ENCODE measurements at places on chromosomes 13 and 19.
A peak's percentile ranks its signal among the peaks of the same experiment; 100 is the strongest.

GRCh38 chr13:76019421-76020044 lies 383.4 kb downstream of the LMO7 start:
- peak; percentile 76 for DNase-seq

DNA sequence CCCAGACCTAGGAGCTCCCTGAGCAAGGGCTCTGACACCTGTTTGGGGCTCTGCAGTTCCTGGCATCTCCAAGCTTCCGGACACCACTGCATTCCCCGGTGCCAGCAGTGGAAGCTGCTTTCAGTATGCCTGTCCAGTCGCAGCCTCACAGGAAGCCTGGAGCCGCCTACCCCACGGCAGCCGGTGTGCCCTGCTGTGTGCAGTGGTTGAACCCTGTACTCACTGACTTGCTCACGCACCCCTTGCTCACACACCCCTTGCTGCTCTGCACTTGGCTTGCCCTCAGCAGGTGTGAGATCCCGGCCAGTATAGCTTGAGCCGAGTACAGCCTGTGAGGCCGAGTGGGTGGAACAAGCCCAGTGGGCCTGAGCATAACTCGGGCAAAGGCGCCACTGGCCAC lies 70.3 kb downstream of the PIBF1 start:
- DNase-seq, result no peak

DNA sequence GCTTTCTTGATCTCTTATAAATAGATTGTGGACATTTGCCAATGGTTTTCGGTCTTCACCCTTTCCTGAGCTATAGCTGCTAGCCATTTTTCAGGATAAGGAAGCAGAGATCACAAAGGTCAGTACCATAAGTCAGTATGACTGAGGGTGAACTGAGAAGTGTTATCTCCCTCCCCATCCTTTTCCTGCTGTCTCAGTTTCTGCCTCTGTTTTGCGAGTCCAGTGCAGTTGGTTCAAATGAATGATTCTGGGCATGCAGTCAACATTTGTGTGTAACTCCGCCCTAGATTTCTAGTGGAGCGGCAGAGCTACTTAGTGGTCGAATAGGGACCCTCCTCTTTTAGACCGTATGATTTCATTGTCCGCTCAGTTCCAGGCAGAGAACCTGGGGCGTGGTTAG lies 460.8 kb upstream of the ARGLU1 start:
- DNase-seq, result no peak

GRCh38 chr13:50191004-50191403 lies 175.8 kb downstream of the KCNRG start:
- DNase-seq, result no peak

DNA sequence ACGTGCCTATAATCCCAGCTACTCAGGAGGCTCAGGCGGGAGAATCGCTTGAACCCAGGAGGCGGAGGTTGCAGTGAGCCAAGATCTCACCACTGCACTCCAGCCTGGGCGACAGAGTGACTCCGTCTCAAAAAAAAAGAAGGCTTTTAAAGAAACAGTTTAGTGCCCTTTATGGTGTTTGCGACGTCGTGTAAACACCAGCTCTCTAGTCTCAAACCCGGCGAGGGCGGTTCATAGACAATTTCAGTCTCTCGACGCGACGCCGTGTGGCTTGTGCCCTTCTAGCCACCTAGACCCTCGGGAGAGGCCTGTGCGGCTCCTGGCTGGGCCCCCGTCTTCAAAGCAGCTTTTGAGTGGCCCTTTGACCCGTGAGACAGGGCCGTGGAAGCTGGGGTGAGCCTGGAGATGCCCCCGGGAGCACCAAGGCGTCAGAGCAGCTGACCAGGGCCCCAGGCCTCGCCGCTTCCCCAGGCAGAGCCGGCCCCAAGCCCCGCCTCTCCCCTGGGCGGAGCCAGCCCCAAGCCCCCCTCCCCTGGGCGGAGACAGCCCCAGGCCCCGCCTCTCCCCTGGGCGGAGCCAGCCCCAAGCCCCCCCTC lies 5.0 kb upstream of the MADCAM1 start:
- no peak for DNase-seq

DNA sequence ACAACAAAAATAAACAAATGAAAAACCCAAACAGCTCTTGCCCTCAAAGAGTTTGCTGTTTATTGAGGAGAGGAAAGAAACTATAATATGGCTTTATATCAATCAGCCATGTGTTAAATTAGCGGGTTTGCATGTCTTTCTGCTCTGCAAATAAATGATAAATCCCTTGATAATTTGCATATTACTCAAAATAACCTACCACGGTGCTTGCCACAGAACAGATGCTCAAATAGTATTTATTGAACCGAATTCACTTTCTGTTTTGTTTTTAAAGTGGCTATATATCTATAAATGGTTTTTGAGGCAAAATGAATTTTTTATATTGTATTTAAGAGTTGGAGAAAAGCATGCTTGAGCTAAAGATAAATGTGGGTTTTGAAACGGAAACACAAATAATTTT lies 428.1 kb downstream of the ITGBL1 start:
- DNase-seq, result no peak

- no peak for DNase-seq
Observed at GRCh38 chr13:25901460-25902376, 150.1 kb downstream of the SHISA2 start.

GRCh38 chr13:41465241-41465847 lies 8.0 kb downstream of the RGCC start:
- no peak for DNase-seq

DNA sequence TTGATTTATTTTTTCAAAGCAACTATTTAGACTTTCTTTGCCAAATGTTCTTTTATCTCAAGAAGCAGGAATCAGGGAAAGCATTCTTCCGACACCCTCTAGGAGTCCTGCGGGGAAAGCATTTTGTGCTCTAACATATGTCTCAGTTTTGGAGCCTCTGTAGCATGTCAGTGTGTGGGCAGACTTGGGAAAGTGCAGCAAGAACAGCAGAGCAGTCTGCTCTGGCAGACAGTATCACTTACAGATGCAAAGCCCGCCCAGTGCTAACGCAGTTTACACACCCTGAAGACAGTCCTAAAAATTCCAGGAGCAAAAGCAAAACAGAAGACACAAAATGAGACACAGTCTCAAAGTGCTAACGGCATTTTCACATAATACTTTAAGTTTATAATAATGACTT lies 393.5 kb downstream of the KLF12 start:
- DNase-seq, result peak; percentile 28

GRCh38 chr13:93758575-93758974 lies 532.0 kb downstream of the GPC6 start:
- DNase-seq, result no peak

DNA sequence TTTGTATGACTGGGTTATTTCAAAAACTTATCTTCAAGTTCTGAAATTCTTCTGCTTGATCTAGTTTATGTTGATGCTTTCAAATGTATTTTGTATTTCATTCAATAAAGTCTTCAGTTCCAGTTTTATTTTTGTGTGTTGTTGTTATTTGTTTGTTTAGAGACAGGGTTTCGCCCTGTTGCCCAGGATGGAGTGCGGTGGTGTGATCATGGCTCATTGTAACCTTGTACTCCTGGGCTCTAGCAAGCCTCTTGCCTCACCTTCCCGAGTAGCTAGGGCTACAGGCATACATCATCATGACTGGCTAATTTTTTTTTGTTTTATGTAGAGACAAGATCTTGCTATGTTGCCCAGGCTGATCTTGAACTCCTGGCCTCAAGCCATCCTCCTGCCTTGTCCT lies 40.3 kb upstream of the ARHGEF7 start:
- no peak for DNase-seq

DNA sequence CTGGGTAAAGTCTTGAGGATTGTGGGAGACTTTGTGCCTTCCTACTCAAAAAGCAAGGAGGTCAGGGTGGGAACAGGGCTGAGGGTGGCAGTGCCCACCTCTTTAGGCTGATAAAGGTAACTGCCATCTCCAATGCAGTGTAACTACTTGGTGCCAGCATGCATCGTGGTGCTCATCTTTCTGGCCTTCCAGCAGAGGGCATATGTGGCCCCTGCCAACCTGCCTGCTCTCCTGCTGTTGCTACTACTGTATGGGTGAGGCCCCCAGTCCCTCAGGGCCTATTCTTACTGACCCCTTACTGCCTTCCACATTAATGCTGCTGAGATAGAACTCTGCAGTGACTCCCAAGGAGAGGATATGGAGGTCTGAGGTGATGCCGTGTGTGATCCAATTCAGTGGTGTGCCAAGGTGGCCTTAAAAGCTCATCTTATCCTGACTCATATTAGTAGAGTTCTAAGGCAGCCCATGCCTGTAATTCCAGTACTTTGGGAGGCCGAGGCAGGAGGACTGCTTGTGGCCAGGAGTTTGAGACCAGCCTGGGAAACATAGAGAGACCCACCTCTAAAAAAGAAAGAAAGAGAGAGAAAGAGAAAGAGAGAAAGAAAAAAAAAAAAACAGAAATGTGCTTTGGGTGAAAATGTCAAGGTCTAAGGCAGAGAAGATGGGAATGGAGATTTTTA lies 9.7 kb upstream of the ARHGAP45 start:
- no peak for DNase-seq

GRCh38 chr13:110757296-110757695 lies 43.8 kb downstream of the ING1 start:
- no peak for DNase-seq

DNA sequence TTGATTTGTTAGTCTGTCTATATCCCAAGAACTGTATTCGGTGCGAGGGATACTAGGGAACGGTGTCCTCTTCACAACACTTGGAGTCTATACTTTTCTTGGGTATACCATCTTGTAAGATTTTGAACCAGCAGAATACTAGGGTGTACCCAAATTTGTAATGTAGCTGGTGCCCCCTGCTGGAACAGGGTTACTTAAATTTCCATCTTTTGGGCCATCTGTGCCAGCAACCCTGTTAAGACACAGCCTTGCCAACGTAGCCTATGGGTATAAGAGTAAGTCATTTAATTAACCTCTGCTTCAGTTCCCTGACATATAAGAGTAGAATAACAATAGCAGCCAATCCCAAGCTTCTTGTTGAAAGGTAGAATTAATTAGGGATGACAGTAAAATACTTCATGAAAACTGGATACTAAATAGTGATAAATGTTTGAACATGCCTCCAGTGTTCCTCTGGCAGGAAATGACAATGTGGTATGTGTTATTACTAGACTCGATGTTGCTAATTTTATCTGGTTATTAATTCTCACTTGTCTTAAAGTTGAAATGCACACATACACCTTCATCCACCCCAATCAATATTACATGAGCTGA lies 607.6 kb downstream of the FGF9 start:
- no peak for DNase-seq

DNA sequence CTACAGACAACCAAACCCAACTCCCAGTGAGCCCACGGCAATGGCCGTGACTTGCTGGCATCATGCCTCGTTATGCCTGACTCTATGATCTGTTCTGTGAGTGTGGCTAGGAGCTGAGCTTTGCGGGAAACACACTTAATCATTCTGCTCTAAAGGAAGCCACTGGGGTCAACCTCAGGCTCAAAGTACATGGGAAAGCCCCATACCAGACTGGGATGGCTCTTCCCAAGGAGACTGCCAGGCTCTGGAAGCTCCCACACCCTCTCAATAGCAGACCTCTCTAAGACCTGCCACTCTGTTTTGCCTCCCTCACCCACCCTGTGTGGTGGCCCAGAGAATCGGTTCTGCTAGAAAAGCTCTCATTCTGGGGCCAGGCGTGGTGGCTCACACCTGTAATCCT lies 2.2 kb downstream of the PEPD start:
- DNase-seq, result no peak

- no peak for DNase-seq
Observed at GRCh38 chr13:99295488-99296252, 11.5 kb downstream of the GPR183 start.

DNA sequence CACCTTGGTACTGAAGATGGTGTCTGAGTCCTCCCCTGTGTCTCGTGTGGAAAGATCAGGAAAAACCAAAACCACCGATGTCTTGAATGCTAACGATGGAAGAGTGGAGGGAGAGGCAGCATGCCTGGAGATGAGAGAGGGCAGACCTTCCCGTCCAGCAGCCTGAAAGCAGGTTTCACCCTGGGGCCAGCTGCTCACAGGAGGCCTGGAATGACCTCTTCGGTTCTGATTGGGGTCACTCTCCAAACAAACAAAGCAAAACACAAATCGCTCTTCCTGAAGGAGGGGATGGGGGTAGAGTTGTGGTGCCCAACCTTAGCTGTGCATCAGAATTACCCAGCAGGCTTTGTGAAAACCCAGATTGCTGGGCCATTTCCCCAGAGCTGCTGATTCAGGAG lies 142.3 kb upstream of the SOX1 start:
- no peak for DNase-seq

DNA sequence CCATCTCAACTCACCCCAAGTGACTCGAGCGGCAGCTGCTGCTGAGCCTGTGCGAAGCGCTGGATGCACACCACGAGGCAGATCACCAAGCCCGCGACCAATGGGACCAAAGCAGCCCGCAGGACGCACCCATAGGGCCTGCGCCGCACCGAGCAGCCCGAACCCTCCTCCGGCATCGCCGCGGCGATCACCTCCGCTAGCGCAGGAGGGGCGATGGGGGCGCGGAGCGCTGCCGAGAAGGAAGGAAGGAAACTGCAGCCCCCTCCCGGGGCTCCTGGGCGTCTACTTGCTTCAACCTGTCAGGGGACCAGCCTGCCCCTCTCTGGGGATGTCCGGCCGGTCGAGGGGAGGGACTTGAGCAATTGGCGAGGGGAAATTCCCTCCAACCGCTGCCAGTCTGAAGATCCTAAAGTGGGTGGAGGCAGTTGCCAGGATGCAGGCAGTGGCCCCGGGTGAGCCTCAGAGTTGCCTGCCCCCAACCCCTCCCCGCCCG lies at the start of gene CD70:
TSS of gene CD70 (minus strand) at position 324 of the 493 bp plus-strand sequence. CDS start at position 176, 148 bp downstream.
- DNase-seq, result no peak

GRCh38 chr13:113968463-113969310 lies 5.2 kb downstream of the C13orf46 start:
- DNase-seq, result no peak

- DNase-seq, result no peak
Observed at GRCh38 chr19:29745253-29745652, 30.2 kb upstream of the C19orf12 start.

GRCh38 chr19:33324628-33325027 lies 22.3 kb upstream of the CEBPA start:
- no peak for DNase-seq

- DNase-seq, result no peak
Observed at GRCh38 chr13:85497652-85498051, 301.6 kb downstream of the SLITRK6 start.

- DNase-seq, result no peak
Observed at GRCh38 chr13:98842070-98842469, 89.6 kb upstream of the SLC15A1 start.

DNA sequence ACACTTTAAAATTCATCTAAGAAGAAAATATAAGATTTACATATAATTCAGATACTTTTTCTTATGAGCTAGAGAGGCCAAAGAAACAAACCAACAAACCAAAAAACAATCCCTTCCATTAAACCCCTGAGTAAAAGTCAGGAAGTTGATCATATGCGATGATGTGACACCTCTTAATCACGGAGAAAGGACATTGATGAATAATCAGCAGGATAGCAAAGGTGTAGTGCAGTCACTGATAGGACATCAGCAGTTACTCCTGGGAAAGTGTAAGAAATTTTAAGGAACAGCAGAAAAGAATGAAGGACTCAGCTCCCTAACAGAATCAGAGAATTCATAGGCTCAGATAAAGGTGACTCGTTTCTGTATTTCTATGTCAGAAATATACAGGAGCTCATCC lies 202.4 kb upstream of the EDNRB start:
- no peak for DNase-seq

- no peak for DNase-seq
Observed at GRCh38 chr19:48728911-48729664, 9.6 kb upstream of the MAMSTR start.

- DNase-seq, result no peak
Observed at GRCh38 chr19:44712864-44713515, 14.0 kb downstream of the CEACAM16 start.

All from amygdala (tissue), 56 donors.